ENCODE measurements at places on chromosomes 3 and 15. TPM values are rescaled to one million over a fixed set of nuclear protein-coding genes. Genes with fewer than 3 reads are reported as not detected.

GRCh38 chr3:135706758-135707375, 258.7 kb upstream of the PPP2R3A start:
- no peak overlapping the region for H3K27ac ChIP-seq
- no peak for DNase-seq
- no peaks in the 10 kb centered on the region for H3K4me1 ChIP-seq

- DNase-seq: no peak
- H3K27ac ChIP-seq: no peak overlapping the region
- no peaks in the 10 kb centered on the region for H3K4me1 ChIP-seq
- no peaks in the 10 kb centered on the region for H3K27me3 ChIP-seq
Measured at GRCh38 chr3:112908252-112908651, 61.6 kb upstream of the CD200R1L start.

GRCh38 chr3:9030034-9030433, 66.8 kb upstream of the RAD18 start:
- H3K4me1 ChIP-seq: no peaks in the 10 kb centered on the region
- no peak overlapping the region for H3K27ac ChIP-seq
- H3K4me3 ChIP-seq: no peak overlapping the region
- peaks cover 11% of the 10 kb centered on the region for H3K36me3 ChIP-seq
- no peak for DNase-seq

GRCh38 chr3:33789183-33789954, 9.1 kb upstream of the PDCD6IP start:
- no peaks in the 10 kb centered on the region for H3K36me3 ChIP-seq
- DNase-seq: no peak
- H3K27ac ChIP-seq: no peak overlapping the region
- H3K27me3 ChIP-seq: peaks cover 47% of the 10 kb centered on the region

DNA sequence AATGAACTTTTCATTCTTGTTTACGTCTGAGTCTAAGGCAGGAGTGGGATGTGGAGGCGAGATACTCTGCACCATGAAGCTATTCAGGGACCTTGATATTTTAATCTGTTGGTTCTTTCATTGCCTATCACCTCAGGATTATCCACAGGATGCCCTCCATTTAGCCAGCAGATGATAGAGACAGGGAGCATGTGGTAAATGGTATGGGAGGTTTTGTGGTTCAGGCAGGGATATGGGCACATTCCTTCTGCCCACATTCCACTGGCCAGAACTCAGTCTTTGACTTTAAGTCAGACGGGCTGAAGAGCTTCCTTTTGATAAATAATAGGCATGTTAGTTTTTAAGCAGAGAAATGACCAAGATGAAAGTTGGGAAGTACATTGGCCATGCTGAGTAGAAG, 548.0 kb upstream of the CCDC54 start:
- no peak overlapping the region for H3K4me3 ChIP-seq
- peaks cover 24% of the 10 kb centered on the region for H3K4me1 ChIP-seq
- peaks cover 11% of the 10 kb centered on the region for H3K36me3 ChIP-seq
- no peaks in the 10 kb centered on the region for H3K27me3 ChIP-seq
- H3K27ac ChIP-seq: no peak overlapping the region
- no peak for DNase-seq

DNA sequence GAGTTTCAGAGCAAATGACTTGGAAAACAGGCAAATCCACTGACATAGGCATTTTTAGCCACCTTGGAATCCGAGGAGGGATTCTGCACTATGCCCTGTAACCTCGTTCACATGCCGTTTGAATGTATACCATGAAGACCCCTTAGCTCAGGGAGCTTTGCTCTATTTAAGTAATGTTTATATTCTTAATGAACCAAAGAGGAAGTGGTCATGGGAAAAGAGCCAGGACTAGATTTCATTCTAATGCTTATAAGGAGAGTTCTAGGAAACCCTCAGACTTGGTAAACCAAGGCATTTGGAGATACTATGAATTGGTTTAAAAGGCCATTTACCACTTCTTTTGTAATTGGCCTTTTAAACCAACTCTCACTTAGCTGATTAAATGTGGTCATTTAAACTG, 178.9 kb downstream of the IGF1R start:
- no peak overlapping the region for H3K4me3 ChIP-seq
- DNase-seq: no peak
- H3K27ac ChIP-seq: no peak overlapping the region
- H3K27me3 ChIP-seq: no peaks in the 10 kb centered on the region
- peaks cover 33% of the 10 kb centered on the region for H3K36me3 ChIP-seq

GRCh38 chr15:66115568-66116206, 137.9 kb downstream of the MEGF11 start:
- H3K4me1 ChIP-seq: no peaks in the 10 kb centered on the region
- H3K27me3 ChIP-seq: peaks cover 41% of the 10 kb centered on the region
- no peak for DNase-seq
- H3K36me3 ChIP-seq: no peaks in the 10 kb centered on the region

- H3K4me1 ChIP-seq: peaks cover 4% of the 10 kb centered on the region
- DNase-seq: no peak
- H3K4me3 ChIP-seq: no peak overlapping the region
- H3K36me3 ChIP-seq: no peaks in the 10 kb centered on the region
- H3K27me3 ChIP-seq: no peaks in the 10 kb centered on the region
- H3K27ac ChIP-seq: no peak overlapping the region
Measured at GRCh38 chr3:143222981-143223380, 103.4 kb downstream of the CHST2 start.

DNA sequence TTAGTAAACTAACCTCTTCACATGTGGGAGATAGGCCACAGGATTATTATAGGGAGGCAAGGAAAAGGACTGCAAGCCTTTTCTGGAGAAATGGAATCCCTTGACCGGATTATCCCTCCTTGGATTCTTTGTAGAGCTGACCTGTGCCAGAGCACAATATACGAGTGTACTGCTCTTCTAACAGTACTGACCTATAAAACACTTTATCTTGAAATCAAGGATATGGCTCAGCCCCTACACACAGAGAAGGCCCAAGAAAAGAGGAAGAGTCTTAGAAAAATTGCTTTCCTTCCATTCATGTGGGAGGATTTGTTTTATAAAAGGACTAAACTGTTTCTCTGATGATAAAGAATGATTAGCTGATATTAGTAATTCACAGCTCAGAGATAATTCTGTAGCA, 42.2 kb downstream of the DMXL2 start:
- no peak overlapping the region for H3K27ac ChIP-seq
- peaks cover 9% of the 10 kb centered on the region for H3K4me1 ChIP-seq
- no peak overlapping the region for H3K4me3 ChIP-seq

DNA sequence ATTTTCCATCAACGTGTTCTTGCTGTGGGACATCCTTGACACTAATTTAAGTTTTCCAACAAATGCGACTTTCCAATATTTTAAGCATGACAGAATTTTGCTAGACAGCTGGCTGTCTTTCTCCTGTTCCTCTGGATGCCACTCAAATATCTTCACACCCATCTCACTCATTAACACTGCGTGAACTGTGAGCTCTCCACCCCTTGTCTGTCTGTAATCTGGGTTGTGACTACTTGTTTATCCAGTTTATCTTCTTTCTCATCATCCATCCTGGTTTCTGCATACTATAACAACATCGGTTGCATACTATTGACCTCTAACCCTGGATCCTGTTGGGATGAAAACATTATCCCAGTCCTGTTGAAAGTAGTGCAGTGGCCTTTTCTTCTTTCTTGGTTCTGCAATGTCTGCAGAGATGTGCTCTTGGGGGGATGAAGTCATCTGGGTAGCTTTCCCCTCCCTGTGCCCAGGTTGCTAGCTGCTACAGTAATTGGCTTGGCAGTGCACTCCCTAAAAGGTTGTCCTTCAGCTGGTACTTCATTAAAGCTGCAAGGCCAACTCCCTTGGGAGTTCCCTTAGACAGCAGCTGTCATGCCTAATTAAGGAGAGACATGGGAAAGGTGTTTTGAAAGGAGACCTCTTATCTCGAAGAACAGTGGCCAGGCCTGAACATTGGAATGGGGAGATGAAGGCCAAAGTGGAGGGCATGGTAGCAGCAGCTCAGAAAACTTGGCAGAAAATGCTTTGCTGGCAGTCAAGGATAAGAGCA, 24.7 kb downstream of the KAT2B start:
- H3K27ac ChIP-seq: no peak overlapping the region
- H3K4me1 ChIP-seq: peaks cover 24% of the 10 kb centered on the region
- no peak for DNase-seq

GRCh38 chr3:99418709-99419108, 219.7 kb upstream of the COL8A1 start:
- no peak overlapping the region for H3K4me3 ChIP-seq
- H3K4me1 ChIP-seq: no peaks in the 10 kb centered on the region
- H3K27ac ChIP-seq: no peak overlapping the region
- H3K27me3 ChIP-seq: no peaks in the 10 kb centered on the region

- H3K36me3 ChIP-seq: no peaks in the 10 kb centered on the region
- no peak overlapping the region for H3K27ac ChIP-seq
Measured at GRCh38 chr3:39980058-39980457, 170.6 kb downstream of the MYRIP start.

DNA sequence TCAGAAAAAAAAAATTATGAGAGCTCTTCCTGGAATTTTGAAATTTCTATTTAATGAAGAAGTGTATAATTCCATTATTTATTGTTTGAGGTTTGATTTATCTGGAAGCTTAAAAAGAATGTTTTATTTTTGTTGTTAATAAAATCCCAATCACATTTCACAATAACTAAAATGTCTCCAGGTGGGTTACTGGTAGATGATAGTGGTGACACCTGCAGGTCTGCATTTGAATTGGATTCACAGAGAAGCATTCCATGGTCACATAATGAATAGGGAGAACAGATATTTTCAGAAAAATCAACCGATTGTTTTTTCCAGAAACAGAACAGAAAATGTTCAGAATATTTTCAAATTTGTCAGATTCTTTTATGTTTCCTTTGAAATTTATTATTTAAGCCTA, 48.3 kb downstream of the ASB7 start:
- H3K4me3 ChIP-seq: no peak overlapping the region
- no peaks in the 10 kb centered on the region for H3K36me3 ChIP-seq
- no peak overlapping the region for H3K27ac ChIP-seq
- no peaks in the 10 kb centered on the region for H3K4me1 ChIP-seq

GRCh38 chr3:184676927-184677326, 34.9 kb downstream of the MAGEF1 start:
- H3K27ac ChIP-seq: no peak overlapping the region
- H3K36me3 ChIP-seq: no peaks in the 10 kb centered on the region
- H3K4me3 ChIP-seq: no peak overlapping the region
- peaks cover 23% of the 10 kb centered on the region for H3K4me1 ChIP-seq

DNA sequence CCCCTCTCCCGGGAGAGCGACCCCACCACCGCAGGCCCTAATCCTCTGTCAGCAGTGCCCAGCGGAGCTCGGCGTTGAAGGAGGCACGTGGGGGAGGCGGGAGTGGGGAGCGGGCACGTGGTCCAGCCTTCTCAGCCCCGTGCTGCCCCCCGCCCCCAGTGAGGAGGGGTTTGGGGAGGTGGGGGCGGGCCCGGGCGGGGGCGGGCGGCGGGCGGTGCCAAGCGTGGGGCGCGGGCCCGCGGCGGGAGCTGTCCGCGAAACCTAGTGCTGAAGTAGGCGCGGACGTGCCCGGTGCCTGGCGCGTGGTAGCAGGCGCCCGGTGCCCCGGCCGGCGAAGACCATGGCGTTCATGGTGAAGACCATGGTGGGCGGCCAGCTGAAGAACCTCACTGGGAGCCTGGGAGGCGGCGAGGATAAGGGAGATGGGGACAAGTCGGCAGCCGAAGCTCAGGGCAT, at the start of gene CPLX3:
CPLX3 (plus strand) TSS at position 264 of the 456 bp plus-strand sequence; CDS start at position 341, 77 bp downstream.
- H3K4me3 ChIP-seq: no peak within 1 kb of the TSS
- peaks cover under 1% of the 10 kb centered on the region for H3K4me1 ChIP-seq
- peak; percentile 47 for DNase-seq
- H3K36me3 ChIP-seq: no peaks in the 10 kb centered on the region

- no peak for DNase-seq
- H3K27ac ChIP-seq: no peak overlapping the region
- no peaks in the 10 kb centered on the region for H3K4me1 ChIP-seq
- no peaks in the 10 kb centered on the region for H3K27me3 ChIP-seq
Measured at GRCh38 chr15:73244333-73244732, 124.4 kb downstream of the HCN4 start.

GRCh38 chr3:187795207-187795960, 50.1 kb upstream of the BCL6 start:
- H3K27me3 ChIP-seq: no peaks in the 10 kb centered on the region
- H3K36me3 ChIP-seq: no peaks in the 10 kb centered on the region
- no peak for DNase-seq
- H3K4me1 ChIP-seq: no peaks in the 10 kb centered on the region
- H3K4me3 ChIP-seq: no peak overlapping the region

- H3K27me3 ChIP-seq: no peaks in the 10 kb centered on the region
- peaks cover 45% of the 10 kb centered on the region for H3K4me1 ChIP-seq
- peaks cover 2% of the 10 kb centered on the region for H3K36me3 ChIP-seq
- peak overlapping the region; percentile 93 for H3K27ac ChIP-seq
- peak overlapping the region; percentile 21 for H3K4me3 ChIP-seq
Measured at GRCh38 chr3:8638994-8639658, 5.5 kb downstream of the SSUH2 start.

DNA sequence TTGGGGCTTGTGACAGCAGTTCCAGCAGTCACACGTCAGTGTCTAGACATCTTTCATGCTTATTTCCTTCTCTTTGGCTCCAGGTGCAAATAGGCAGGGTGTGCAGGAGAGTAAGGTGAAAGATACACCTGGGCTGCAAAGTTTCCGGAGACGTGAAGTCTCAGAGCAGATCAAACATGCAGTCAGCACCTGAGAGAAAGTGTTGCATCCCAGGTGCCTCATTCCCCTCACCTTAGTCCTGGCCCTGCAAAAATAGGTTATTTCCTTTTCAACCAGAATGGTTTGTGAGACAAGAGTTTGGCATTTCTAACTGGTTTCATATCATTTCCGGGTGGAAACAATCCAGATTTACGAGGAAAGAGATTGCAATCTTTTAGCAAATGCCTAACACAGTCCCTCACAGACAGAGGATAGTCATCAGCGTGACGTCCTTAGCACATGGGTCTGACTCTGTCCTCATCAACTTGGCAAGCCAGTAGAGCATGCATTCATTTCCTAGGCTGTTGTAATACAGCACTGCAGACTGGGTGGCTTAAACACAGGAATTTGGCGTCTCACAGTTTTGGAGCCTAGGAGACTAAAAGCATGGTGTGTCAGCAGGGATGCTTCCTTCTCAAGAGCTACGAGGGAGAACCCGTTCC, 58.2 kb upstream of the ARRDC4 start:
- H3K27me3 ChIP-seq: peaks cover 49% of the 10 kb centered on the region
- no peaks in the 10 kb centered on the region for H3K36me3 ChIP-seq
- peaks cover 3% of the 10 kb centered on the region for H3K4me1 ChIP-seq
- H3K4me3 ChIP-seq: no peak overlapping the region
- H3K27ac ChIP-seq: no peak overlapping the region
- DNase-seq: no peak

GRCh38 chr3:171353423-171353822, 106.8 kb downstream of the TNIK start:
- no peak overlapping the region for H3K4me3 ChIP-seq
- no peaks in the 10 kb centered on the region for H3K36me3 ChIP-seq
- peaks cover 21% of the 10 kb centered on the region for H3K4me1 ChIP-seq
- no peak overlapping the region for H3K27ac ChIP-seq
- DNase-seq: no peak

The VILL gene
- 4.9 TPM for total RNA-seq

The NMB gene
- total RNA-seq: 4.0 TPM

The CCRL2 gene
- total RNA-seq: not detected

The TMEM212 gene
- not detected for total RNA-seq

The GNAT1 gene
- total RNA-seq: not detected

The ZIC1 gene
- 54.3 TPM for total RNA-seq

The SNX33 gene
- 22.2 TPM for total RNA-seq

The ATP13A5 gene
- not detected for total RNA-seq

All from neural crest cell (in vitro differentiated cells).